NCI-H1105 (cell line): ENCODE measurements at places on chromosomes 11 and 22.

- DNase-seq = no peak
Observed at GRCh38 chr11:93646399-93646798, 15.1 kb upstream of the CEP295 start.

GRCh38 chr11:62020661-62021060 is 53.2 kb upstream of the FTH1 start:
- DNase-seq = no peak

DNA sequence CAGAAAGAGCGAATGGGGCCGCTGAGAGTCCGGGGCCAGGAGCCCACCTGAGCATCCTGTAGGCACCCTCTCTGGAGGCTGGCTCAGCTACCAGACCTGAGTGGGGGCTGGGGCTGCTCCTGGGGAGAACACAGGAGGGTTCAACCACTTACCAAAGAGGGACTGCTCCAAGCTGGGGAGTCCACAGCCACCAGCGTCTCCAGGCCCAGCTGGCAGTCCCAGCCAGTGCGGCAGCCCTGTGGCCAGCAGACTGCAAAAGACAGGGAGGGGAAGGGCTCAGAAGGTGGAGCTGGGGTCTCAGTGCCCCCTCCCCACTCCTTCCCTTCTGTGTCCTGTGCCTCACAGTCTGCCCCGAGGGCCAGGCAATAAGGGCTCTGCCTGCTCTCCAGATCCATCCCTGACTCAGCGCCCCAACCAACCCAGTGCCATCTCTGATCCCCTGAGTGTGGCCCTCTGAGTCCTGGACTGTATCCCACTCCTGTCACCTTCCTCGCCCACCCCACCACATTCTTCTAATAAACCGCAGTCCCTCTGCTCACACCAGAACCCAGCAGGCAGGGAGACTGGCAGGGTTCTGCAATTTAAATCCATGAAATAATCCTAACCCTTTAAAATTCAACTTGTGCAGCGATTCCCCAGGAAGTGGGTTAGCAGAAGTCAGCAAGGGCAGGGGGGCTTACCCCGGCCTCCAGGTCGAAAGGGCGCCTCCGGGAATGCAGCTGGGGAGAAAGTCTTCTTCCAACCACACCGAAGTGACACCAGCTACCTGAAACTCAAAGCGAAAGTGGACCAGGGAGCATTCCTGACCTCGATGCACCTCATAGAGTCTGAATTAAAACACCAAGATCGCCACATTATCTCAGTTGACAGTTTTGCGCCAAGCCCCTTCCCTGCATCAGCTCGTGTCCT is 13.3 kb downstream of the CHST1 start:
- DNase-seq = no peak

DNA sequence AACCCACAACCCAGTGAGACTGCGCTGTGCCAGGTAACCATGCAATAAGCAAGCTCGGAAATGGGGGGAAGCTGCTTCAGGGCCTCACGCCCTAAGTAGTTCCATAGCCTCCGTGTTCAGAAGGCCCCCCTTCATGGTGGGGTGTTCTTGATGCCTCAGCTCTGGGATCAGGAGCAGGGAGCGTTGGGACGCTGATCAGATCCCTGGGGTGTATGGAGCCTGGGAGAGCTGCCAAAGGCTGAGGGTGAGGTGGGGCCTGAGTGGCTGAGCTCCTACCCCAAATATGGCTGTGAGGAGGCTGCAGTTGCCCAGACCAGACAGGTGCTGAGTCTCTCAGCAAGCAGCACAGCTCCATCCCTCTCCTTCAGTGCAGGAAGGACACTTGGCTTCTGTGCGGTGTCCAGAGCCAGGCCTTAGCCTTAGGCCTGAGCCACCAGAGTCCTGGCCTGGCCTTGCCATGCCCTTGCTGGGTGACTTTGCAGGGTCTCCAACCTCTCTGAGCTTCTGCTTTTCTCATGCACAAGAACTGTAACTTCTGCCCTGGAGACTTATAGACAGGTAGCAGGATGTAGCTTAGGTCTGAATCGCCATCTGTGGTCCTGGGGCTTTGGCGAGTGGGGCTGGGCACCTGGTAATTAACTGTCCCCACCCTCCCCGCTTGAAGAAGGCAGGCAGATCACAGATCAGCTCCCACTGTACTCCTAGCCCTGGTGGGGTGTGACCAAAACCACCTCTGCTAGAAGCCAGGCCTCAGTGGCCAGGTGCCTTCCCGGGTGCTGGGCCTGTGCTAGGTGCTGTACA is 5.3 kb downstream of the MMP11 start:
- DNase-seq = no peak
